ENCODE measurements at places on chromosomes 3 and 15.

DNA sequence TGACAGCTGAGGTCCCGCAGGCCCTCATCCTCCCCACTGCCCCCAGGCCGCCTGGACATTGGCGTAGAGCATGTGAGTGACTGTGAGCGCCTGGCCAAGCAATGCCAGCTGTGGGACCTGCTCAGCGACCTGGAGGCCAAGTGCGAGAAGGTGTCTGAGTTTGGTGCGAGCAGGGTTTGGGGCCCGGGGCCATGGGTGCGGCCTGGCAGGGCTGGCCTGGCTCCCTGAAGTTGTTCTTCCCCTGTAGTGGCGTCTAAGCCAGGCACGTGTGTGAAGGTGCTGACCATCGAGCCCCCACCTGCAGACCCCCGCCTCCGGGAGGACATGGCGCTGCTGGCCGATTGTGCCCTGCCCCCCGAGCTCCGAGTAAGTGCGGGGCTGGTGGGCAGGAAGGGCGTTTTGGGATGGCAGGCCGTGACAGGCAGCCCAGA lies 4.2 kb downstream of the ABTB1 start:
- no peak for DNase-seq

DNA sequence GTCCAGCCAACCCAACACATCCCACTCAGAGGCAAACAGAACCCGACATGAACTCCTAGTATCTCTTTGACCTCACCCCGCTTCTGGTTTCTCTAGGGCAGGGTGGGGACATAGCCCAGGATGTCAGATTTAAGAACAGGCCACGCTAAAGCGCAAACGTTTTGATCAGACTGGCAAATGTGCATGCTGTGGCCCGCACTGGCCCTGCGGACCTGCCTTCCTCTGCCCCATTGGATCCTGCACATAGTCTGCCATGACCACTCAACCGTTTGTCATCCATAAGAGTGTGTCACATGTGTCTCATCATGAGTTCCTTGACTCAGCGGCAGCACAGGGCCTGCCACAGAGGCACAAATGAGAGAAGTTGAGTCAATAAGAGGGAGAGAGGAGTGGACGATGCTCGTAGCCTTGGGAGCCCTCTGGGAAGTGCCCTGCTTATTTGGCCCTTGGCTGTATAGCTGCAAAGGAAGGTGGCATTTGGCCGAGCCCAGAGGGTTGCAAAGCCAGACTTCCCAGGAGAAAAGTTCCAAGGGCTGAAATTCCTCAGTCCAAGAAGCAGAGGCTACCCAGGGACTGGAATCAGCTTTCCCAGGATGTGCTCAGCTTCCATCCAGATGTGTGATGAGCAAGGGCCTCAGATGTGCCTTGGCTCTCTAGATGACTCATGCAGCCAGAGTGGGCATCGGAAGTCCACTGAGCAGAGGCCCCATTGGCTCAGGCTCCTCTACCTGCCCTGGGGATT lies 55.5 kb upstream of the SLCO2A1 start:
- no peak for DNase-seq

GRCh38 chr3:108488631-108489030 lies 21.8 kb downstream of the MYH15 start:
- DNase-seq, result peak; percentile 72

GRCh38 chr3:182970811-182971418 lies 9.4 kb downstream of the DCUN1D1 start:
- no peak for DNase-seq

GRCh38 chr3:172259111-172259541 lies 189.1 kb downstream of the GHSR start:
- no peak for DNase-seq

- DNase-seq, result no peak
Measured at GRCh38 chr3:52392216-52392930, 52.5 kb downstream of the SEMA3G start.

- no peak for DNase-seq
Measured at GRCh38 chr3:134711284-134711683, 60.5 kb upstream of the KY start.

DNA sequence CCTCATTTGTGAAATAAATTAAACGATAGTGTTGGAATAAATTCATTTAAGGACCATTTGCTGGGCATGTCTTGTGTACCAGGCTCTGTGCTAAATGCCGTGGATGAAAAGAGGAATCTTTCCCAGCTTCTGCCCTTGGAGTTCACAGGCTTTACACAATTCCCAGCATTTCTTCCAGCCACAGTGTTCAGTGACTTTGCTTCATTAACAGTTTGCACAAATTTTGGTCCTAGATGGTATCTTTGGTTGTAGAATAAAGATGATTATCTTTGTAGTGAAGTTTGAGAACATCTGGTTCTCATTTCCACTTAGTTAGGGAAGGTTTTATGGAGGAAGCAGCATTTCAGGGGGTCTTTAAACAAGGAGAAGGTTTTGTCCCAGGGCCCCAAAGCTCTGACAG lies 100.1 kb downstream of the LRTM1 start:
- no peak for DNase-seq

All from stromal cell of bone marrow (primary cell).